Activated CD8-positive, alpha-beta T cell treated with anti-CD3 and anti-CD28 coated beads for 36 hours (primary cell): ENCODE measurements at places on chromosomes 2 and 18.

GRCh38 chr2:241983571-241984270 lies 114.2 kb downstream of the RTP5 start:
- DNase-seq, result no peak
- H3K27ac ChIP-seq, result no peak overlapping the region
- no peaks in the 10 kb centered on the region for H3K36me3 ChIP-seq
- peaks cover 8% of the 10 kb centered on the region for H3K4me1 ChIP-seq
- H3K27me3 ChIP-seq, result no peaks in the 10 kb centered on the region
- no peak overlapping the region for H3K4me3 ChIP-seq

GRCh38 chr2:18304849-18305248 lies 255.6 kb downstream of the RDH14 start:
- H3K27ac ChIP-seq, result no peak overlapping the region
- no peaks in the 10 kb centered on the region for H3K27me3 ChIP-seq
- no peaks in the 10 kb centered on the region for H3K4me1 ChIP-seq
- no peak for DNase-seq
- H3K4me3 ChIP-seq, result no peak overlapping the region

GRCh38 chr2:134280726-134281125 lies 26.9 kb downstream of the MGAT5 start:
- DNase-seq, result no peak
- H3K4me1 ChIP-seq, result peaks cover 59% of the 10 kb centered on the region
- no peak overlapping the region for H3K4me3 ChIP-seq

DNA sequence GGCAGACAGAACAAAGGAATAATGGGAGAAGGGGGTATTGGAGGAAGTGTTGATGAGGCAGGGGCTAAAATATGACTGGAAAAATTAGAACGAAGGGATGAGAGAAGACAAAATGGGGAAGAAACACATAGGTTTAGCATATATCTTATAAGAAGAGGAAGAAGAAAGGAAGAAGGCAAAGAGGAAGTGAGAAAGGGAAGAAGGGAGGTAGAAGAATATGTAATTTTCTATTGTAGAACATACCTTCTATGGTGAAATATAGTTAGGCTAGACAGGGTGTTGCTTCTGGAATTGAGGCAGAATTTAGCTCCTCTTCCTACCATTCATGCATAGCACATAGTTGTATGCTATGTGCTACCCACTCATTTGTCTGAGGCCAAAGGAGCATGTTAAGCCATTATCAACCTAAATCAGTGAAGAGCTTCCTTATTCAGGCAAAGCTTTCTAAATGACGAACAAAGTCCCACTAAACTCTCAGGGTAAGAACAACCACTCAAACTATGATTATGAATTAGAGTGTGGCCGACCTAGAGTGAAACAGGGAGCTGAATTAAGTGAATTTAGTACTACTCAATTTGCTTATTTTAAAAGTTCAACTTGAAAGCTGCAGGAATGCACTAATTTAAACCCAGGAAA lies 180.9 kb upstream of the GALNT5 start:
- no peaks in the 10 kb centered on the region for H3K27me3 ChIP-seq
- DNase-seq, result no peak
- no peaks in the 10 kb centered on the region for H3K36me3 ChIP-seq
- no peak overlapping the region for H3K27ac ChIP-seq

DNA sequence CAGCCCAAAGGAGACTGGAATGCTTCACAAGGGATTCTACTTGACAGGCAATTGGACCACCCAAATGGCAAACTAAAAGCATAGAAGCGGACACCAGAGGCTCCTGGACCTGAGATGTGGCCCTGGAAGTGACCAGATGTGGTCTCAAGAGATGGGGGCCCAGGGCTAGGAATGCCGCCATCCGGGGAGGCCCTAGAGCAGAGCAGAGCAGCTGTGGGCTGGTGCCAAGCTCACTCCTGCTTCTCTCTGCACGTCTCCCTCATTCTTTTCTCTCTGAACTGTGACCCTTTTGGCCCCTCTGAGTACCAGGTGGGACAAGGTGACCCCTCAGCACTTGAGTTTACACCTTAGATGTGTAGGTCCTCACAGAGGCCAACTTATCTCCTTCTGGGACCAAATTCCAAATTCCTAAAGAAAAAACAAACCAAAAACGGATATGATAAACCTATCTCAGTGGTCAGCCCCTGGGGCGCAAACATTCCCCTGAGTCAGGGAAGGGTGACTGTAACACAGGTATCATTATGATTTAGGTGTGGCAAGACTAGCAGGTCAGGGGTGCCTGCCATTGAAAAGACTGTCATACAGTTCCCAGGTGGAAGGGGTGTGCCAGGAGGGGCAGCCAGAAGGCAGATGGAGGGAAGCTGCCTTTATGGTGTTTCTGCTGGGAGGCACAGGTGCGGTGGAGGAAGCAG lies 6.5 kb upstream of the IL1R2 start:
- no peaks in the 10 kb centered on the region for H3K36me3 ChIP-seq
- H3K27ac ChIP-seq, result no peak overlapping the region
- H3K27me3 ChIP-seq, result peaks cover 2% of the 10 kb centered on the region
- no peak for DNase-seq
- peaks cover 26% of the 10 kb centered on the region for H3K4me1 ChIP-seq

GRCh38 chr2:153432381-153432780 lies 46.2 kb downstream of the RPRM start:
- no peak overlapping the region for H3K27ac ChIP-seq
- no peak overlapping the region for H3K4me3 ChIP-seq
- H3K27me3 ChIP-seq, result no peaks in the 10 kb centered on the region

DNA sequence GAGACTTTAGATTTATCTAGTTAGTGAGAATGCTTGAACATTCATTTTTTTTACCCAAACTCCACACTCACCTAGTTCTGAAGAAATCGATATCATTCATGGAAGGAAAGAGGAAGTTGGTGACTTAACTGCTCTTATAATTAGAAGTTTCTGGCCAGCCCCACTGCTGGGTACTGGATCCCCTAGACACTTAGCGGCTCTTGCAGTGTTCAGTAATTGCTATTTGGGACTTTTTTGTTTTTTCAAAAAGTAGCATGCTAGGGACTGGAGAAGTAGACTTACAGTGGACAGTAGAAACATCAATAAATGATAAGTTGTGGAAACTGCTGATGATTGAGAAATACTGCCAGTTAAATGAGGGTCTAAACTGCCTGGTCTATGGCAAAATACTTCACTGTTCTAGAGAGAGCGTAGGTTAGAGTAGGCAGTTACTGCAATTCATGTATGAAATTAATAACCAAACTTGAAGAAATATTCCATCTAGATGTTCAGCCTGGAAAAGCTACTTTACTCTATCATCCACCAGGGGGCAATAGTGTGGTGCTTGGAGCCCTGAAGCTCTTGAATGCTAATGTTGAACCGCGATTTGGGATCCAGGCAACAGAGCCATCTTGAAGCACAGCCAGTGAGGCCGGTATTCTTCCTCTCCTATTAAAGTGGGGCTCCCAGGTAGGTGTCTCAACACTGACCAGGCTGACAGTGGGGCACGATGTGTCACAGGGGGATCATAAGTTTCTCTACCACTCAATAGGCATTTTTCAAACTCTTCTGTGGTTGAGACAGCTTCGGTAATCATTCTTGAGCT lies 146.1 kb upstream of the SESTD1 start:
- peak; percentile 42 for DNase-seq
- H3K27me3 ChIP-seq, result peaks cover 19% of the 10 kb centered on the region
- H3K36me3 ChIP-seq, result no peaks in the 10 kb centered on the region
- H3K27ac ChIP-seq, result no peak overlapping the region

DNA sequence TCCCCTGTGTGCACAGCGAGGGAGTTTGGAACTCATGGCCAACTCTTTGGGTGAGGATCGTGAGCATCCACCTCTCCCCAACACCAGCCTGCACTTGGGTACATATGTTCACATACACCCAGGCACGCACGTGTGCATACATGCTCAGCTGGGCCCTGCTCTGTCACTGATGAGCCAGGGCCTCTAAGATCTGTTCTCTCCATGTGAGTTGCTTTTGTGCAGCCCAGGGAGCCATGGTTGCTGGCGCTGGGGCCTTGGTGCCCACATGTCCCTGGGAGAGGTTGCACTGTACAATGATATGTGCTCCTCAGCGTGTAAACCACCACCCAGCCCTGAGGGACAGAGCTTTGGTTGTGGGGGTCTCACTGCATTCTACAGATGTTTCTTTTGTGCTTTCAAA lies 44.1 kb downstream of the KLHL29 start:
- no peaks in the 10 kb centered on the region for H3K4me1 ChIP-seq
- peaks cover 4% of the 10 kb centered on the region for H3K27me3 ChIP-seq
- H3K4me3 ChIP-seq, result no peak overlapping the region
- no peaks in the 10 kb centered on the region for H3K36me3 ChIP-seq
- no peak overlapping the region for H3K27ac ChIP-seq

GRCh38 chr2:170271340-170271739 lies 93.4 kb downstream of the MYO3B start:
- no peak overlapping the region for H3K27ac ChIP-seq
- no peak overlapping the region for H3K4me3 ChIP-seq
- no peaks in the 10 kb centered on the region for H3K4me1 ChIP-seq
- DNase-seq, result no peak
- peaks cover 13% of the 10 kb centered on the region for H3K27me3 ChIP-seq
- H3K36me3 ChIP-seq, result no peaks in the 10 kb centered on the region

DNA sequence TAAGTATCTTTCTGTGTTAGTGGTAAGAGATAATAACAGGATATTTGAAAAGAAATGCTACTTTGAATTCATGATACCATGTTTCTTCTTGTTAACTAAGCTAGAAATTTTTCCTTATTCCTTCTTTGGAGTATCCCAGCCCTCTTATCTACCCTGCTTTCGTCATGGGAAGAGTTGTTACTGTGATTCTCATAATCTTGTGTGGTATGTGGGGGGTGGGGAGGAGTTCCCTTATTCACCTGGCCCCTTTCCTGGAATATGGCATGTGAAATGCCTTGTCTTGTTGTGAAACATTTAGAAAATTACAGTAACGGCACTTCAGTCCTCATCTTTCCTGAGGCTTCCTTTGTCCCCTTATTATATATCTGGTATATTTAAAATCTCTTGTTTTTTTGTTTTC lies 129.9 kb downstream of the NCOA1 start:
- no peak overlapping the region for H3K4me3 ChIP-seq
- no peaks in the 10 kb centered on the region for H3K36me3 ChIP-seq
- H3K27ac ChIP-seq, result no peak overlapping the region
- no peaks in the 10 kb centered on the region for H3K27me3 ChIP-seq
- no peak for DNase-seq

DNA sequence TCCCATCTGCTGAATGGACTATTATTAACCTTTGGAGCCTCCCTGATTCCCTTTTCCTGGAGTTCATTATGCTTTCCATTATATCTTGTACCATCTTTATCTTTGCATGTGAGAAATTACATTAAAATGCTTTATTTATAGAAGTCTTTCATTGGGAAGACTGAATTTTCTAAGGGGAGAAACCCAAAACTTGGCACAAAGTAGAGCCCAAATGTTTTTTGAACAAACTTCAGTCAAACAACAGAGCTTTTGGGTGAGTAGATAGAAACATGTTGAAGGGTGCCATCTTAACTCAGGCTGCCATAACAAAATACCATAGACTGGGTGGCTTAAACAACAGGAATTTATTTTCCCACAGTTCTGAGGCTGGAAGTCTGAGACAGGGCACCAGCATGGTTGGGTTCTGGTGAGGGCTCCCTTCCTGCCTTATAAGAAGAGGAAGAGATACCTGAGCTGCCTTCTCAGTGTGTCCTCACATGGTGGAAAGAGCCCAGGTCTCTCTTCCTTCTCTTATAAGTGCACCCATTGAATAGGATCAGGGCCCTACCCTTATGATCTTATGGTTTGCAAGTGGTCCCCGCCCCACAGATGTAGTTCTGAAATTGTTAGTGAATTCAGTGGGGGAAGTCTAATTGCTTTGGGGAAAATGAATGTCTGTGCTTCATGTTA lies 19.2 kb downstream of the RALB start:
- H3K27me3 ChIP-seq, result no peaks in the 10 kb centered on the region
- H3K27ac ChIP-seq, result no peak overlapping the region
- no peak overlapping the region for H3K4me3 ChIP-seq
- H3K36me3 ChIP-seq, result peaks cover 9% of the 10 kb centered on the region

GRCh38 chr2:200463452-200463851 lies 46.4 kb downstream of the KCTD18 start:
- H3K27ac ChIP-seq, result no peak overlapping the region
- H3K36me3 ChIP-seq, result no peaks in the 10 kb centered on the region
- H3K4me3 ChIP-seq, result no peak overlapping the region
- peaks cover 38% of the 10 kb centered on the region for H3K4me1 ChIP-seq
- H3K27me3 ChIP-seq, result no peaks in the 10 kb centered on the region

- peaks cover 7% of the 10 kb centered on the region for H3K27me3 ChIP-seq
- H3K36me3 ChIP-seq, result no peaks in the 10 kb centered on the region
- DNase-seq, result no peak
- no peak overlapping the region for H3K4me3 ChIP-seq
- no peaks in the 10 kb centered on the region for H3K4me1 ChIP-seq
Observed at GRCh38 chr2:29376541-29376940, 261.3 kb downstream of the CLIP4 start.

GRCh38 chr18:76489081-76489480 lies 6.0 kb downstream of the ZNF516 start:
- no peak for DNase-seq
- H3K4me1 ChIP-seq, result peaks cover 21% of the 10 kb centered on the region
- H3K27me3 ChIP-seq, result peaks cover 25% of the 10 kb centered on the region

DNA sequence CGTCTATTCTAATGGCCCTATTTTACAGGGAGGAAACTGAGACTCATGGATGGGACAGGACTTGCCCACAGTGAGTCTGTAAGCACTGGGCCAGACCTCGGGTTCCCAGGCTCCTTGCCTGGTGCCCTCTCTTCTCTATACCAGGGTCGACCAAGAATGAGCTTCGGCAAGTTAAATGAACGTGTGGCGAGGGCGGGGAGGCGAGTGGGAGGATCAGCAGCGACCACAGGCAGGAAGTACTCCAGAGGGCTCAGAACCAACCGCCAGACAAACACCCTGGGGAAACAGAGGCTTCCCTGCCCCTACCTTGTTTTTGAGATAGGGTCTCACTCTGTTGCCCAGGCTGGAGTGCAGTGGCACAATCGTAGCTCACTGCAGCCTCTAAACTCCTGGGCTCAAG lies 177.7 kb upstream of the SMAD2 start:
- no peak for DNase-seq
- H3K27ac ChIP-seq, result no peak overlapping the region
- H3K4me1 ChIP-seq, result no peaks in the 10 kb centered on the region
- no peak overlapping the region for H3K4me3 ChIP-seq

- no peaks in the 10 kb centered on the region for H3K36me3 ChIP-seq
- peaks cover 6% of the 10 kb centered on the region for H3K4me1 ChIP-seq
- H3K27ac ChIP-seq, result no peak overlapping the region
- peaks cover 24% of the 10 kb centered on the region for H3K27me3 ChIP-seq
- no peak overlapping the region for H3K4me3 ChIP-seq
- no peak for DNase-seq
Observed at GRCh38 chr2:226690461-226691024, 109.1 kb downstream of the IRS1 start.

GRCh38 chr2:52931660-52932059 lies 835.9 kb upstream of the CHAC2 start:
- H3K36me3 ChIP-seq, result no peaks in the 10 kb centered on the region
- peaks cover 2% of the 10 kb centered on the region for H3K4me1 ChIP-seq
- no peak overlapping the region for H3K27ac ChIP-seq
- H3K4me3 ChIP-seq, result no peak overlapping the region
- H3K27me3 ChIP-seq, result no peaks in the 10 kb centered on the region
- DNase-seq, result no peak
